ENCODE measurements at places on chromosomes 12 and 14.

DNA sequence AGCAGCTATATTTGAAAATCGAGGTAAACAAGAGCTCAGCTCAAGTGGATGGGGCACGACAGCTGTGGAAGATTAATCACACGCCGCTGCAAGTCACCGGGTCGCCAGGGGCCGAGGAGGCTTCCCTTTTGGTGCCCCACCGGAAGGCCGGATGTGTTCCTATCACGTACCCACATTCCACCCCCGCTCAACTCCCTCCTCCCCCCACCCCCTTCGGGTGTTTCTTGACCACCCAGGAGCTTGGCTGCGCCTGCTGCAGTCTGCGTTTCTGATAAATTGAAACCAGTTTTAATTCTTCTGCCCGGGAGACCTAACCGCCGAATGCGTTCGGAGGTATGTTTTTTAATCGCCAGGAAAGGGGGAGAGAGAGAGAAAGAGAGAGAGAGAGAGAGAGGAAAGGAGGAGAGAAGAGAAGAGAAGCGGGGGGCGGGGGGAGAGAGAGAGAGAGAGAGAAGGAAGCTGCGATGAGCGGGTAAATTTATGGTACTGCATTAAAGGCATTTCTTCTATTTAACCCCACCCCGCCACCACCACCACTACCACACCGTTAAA lies 1.8 kb downstream of the SLC8A3 start:
- no peak for DNase-seq

- DNase-seq: no peak
Observed at GRCh38 chr12:25615119-25615518, 62.0 kb upstream of the LMNTD1 start.

DNA sequence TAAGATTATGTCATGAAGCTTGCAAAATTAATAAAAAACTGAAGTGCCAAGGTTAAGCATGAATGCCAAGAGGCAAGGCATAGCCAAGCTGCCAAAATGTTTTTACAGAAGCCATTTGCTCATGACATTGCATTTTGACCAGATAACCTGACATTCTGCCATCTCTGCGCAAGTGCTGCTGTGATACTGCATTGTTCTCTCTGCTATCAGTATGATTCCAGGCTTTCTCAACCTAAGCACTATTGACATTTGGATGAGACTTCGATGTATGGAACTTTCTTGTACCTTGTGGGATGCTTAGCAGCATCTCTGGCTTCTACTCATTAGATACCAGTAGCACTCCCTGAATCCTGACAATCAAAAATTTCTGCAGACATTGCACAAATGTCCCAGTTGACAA lies 139.2 kb downstream of the RASSF9 start:
- no peak for DNase-seq

DNA sequence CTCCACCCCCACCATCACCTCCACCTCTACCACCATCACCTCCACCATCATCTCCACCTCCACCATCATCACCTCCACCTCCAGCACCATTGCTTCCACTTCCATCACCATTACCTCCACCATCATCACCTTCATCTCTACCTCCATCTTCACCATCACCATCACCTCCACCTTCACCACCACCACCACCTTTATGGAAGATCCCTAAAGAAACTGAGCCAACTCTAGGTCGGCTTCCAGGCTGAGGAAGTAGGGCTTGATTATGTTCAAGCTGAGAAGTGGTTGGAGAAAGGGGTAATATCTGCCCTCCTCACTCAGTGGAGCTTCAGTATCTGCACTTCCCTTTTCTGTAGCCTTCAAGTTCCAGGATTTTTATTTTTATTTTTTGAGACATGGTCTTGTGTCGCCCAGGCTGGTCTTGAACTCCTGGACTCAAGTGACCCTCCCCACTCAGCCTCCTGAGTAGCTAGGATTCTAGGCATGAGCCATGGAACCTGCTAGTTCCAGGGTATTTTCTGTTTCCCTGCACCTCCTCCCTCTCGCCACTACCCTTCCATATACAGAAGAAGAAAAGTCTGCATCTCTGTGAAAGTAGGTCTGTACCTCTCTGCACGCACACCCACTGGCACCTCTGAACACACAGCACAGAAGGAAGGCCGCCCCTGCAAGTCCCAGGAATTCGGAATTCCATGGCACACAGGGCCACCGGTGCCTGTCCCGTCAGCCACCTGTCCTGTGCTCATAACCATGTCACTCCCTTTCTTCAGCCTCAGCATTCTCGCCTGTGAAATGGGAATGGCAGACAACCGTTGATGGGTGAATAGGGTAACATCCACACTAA lies 5.9 kb downstream of the ZBTB42 start:
- no peak for DNase-seq

- DNase-seq: no peak
Observed at GRCh38 chr12:70920251-70920851, at the start of gene PTPRR. Gene PTPRR, minus strand, starts transcription at chr12:70920738. Its CDS starts 348 bp downstream, at chr12:70920390.

GRCh38 chr12:124480469-124481256 lies 86.7 kb downstream of the NCOR2 start:
- no peak for DNase-seq

DNA sequence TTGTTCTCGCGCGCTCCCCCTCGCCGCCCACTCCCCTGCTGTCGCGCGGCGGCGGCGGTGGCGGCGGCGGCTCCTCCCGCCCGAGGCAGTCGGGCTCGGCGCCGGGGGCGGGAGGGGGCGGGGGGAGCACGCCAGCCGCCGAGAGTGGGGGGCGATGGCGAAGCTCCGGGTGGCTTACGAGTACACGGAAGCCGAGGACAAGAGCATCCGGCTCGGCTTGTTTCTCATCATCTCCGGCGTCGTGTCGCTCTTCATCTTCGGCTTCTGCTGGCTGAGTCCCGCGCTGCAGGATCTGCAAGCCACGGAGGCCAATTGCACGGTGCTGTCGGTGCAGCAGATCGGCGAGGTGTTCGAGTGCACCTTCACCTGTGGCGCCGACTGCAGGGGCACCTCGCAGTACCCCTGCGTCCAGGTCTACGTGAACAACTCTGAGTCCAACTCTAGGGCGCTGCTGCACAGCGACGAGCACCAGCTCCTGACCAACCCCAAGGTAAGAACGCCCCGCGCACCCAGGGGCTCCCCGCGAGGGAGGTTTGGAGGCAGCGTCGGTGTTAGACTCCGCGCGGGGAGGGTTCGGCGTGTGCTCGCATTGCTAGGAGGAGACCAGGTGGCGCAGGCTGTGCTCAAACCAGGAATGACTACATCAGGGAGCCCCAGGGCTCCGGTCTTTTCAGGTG lies 629 bp downstream of the KCNMB4 start:
- no peak for DNase-seq

- DNase-seq: no peak
Observed at GRCh38 chr12:110888256-110888991, 32.0 kb downstream of the MYL2 start.

DNA sequence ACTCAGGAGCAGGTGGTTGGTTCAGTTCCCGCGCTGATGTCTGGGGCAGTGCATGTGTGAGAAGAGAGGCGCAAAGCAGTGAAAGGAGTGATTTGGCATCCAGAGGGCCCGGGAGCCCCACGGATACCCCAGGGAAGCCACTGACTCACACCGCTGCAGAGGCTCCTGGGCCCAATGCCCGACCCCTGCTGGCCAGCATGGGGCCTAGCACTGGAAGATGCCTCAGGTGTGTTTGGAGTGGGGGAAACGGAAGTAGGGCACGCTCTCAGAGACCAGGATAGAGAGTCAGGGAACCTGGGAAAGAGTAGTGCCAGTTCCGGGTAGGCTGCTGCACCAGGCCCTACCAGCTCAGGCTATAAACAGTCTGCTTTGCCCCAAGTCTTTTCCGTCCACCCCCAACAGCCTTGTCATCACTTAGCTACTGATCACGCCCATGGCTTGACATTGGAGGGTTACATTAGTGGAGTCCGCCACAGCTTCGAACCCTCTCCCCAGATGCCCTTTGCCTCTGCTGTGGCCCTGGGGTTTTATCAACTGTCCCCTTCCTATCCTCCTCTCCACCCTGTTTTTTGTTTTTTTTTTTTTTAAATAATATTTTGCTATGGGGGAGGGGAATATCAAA lies 9.5 kb upstream of the CSAD start:
- no peak for DNase-seq

DNA sequence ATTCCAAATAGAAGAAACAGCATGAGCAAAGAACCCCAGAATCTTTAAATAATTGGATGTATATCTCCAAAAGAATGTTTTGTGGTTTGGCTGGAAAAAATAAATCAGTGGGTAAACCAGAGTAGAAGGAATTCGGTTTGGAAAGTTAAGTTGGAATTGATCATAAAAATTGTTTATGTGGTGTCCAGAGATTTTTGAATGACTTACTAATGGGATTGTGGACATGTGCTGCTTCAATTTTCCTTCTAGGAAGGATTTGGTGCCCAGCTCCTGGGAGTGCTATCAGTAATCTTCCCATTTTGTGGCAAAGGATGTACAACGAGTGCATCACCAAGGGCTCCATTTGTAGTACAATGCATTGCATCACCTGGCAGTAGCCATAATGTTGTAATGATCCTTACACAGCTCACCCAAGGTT lies 224.8 kb downstream of the SLC16A7 start:
- DNase-seq: no peak

DNA sequence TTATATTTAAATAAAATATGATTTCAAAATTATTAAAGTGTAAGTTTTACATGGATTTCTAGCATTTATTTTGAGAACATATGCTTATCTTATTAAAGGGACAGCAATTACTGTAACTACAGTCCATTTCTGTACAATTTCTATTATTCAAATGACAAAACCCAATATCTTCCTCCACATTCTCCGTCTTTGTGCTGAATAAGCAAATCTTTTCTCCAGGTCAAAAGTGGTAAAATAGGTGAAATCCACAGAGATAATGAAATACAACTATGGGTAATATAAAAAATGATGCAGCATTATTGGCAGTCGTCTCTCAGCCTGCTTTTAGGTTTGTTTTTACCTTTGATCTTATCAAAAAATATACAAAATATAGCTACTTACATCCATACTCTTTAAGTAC lies 79.4 kb upstream of the OTX2 start:
- DNase-seq: no peak

DNA sequence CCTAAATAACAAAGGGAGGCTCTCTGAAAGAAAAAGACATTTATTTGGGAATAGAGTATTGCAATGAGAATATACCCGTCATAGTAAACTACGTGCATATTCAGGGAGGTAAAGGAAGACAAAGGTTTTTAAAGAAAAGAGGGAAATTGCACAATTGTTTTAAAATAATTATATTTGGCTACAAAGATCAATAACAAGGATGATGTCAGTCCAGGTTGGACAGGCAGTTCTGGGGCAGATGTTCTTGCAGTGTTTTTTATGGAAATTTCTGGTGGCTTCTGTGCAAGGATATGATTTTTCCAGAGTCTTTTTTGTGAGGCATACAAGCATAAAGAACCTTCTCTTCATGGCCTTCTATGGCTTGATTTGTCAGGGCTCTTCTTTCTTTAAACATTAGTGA lies 29.6 kb downstream of the HSD17B6 start:
- DNase-seq: no peak

DNA sequence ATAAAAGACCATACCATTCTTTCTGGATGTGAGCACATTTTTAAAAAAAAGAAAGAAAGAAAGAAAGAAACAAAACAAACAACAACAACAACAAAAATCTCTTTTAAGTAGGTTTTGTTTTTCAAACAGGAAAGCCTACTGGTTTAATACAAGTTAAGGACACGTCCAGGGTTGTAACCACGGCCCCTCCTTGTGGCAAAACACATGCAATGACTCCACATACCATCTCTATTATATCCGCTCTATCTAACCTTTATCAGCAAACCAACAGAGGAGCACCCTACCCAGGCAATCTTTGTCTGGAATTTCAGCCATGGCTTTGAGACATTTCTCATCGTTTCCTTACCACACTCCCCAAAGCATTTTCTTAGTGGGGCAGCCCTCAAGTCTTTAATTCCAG lies 360.5 kb upstream of the TMPO start:
- peak; percentile 5 for DNase-seq

DNA sequence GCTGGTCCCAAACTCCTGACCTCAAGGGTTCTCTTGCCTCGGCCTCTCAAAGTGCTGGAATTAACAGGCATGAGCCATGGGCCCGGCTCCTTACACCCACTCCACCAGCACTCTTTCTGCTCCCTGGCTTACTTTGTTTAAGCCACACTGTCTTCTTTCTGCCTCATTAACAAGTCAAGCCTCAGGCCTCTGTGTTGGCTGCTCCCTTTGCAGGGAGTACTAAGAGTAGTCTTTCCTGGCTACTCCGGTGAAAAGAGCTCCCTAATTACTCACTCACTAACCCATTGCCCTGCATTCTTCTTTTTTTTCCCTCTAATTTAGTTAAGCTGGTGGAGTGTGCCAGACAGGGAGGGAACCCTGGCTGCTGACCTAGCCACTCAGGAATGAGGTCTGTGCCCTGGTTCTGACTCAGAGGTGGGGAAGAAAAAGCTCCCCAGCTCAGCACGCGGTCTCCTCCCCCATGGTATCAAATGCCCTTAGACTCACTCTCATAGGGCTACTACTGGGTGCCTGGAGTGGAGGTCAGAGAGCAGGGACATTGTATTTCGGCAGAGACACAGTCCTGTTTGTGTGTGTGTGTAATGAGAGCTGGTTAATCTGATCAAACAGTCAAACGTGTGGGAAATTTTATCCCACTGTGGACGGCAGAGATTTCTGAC lies 19.8 kb downstream of the GALNT6 start:
- peak; percentile 81 for DNase-seq

DNA sequence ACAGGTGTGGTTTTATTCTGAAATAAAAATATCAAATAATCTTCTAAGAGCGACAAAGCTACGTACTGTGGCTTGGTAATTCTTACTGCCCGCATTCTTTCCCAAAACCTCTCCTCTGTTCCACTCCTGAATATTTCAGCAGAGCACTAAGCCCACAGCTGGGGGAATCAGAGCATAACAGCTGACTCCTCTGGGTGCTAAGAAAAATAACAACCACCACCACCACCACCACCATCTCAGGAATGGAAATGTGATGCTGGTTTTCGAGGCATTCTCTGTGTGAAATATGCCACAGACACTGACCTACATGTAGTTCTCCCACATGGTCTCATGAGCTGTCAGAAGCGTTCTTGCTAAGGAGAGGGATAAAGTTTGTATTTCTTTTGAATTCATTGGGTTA lies 183.7 kb downstream of the BMP4 start:
- no peak for DNase-seq

GRCh38 chr14:69979882-69980281 lies 100.7 kb downstream of the SMOC1 start:
- no peak for DNase-seq

DNA sequence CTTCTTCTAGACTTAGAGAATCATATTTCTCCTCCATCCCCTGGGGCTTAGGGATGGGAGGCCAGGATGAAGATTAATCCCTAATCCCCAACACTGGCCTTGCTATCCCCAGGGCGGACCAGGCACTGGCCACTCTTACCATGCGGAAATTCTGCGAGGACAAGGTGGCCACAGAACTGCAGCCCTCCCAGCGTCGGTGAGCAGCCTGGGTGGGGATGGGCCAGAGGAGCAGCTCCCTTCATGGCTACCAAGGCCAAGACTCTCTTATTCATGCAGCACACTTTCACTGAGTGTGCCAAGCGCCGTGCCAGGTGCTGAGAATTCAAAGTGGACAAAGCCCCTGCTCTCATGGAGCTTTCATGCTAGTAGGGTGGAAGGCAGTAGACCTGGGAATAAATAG lies 7.0 kb downstream of the TNS2 start:
- no peak for DNase-seq

DNA sequence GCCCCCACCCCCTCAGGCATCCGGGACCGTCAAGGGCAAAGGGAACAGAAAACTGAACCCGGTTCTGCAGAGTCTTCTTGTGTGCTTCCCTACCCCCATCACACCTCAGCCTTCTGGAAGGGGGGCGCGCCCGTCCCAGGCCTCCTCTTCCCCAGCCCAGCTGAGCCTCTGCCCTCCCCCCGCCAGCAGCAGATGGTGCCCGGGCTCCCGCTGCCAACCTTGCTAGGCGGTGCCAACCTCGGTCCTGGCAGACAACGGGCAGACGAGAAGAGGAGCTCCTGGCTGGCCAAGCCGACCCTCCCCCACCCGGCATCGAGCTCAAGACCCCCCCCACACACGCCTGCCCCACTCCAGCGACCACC lies 8.7 kb downstream of the STAC3 start:
- no peak for DNase-seq
